ENCODE measurements at places on chromosomes 16 and 17.

DNA sequence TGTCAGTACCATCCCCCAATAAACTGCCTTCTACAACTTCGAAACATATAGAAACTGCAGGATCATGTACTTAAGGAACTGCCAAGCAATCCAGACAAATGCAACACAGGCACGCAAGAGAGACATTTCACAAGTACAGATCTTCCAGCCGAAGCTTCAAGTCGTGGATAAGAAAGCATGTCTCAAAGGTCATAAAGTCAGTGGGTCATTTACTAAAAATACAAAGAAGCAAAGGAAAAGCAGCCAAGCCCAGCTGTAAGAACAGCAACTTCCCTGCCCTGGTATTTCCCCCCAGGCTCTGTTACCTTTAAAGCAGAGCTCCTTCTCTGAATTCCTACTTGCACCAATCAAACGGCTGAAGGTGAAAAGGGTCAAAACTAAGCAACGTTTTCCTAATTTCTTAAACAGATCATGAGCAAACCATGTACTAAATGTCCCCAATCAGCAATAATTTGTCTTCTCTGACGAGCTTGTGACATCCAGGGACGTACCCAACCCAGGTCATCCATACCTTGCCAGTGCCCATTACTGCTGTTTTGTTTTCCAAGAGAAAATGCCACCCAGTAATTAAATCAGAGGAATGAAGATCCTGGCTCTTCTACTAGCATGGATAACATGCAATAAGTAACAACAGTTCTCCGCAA is 1.7 kb downstream of the AKTIP start:
- DNase-seq, result no peak

DNA sequence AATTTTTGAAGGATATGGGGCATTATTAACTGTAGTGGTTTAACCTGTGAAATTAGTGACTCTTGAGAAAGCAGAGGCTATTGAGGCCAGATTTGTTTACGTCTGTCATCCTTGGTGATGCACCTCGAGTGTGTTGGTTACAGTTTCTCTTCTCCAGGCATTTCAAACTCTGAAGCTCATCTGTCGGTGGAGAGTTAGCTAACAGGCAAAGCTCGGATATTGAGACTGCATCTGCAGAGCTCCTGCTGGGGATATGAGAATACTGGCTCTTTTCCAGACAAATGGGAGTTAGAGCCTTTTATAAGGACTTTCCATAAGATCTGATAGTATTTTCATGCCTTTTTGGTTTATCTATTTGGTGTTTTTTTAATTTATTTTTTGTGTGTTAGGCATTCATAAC is 6.7 kb downstream of the CLEC16A start:
- no peak for DNase-seq

- DNase-seq, result no peak
Observed at GRCh38 chr17:21251337-21252010, 1.7 kb downstream of the NATD1 start.

DNA sequence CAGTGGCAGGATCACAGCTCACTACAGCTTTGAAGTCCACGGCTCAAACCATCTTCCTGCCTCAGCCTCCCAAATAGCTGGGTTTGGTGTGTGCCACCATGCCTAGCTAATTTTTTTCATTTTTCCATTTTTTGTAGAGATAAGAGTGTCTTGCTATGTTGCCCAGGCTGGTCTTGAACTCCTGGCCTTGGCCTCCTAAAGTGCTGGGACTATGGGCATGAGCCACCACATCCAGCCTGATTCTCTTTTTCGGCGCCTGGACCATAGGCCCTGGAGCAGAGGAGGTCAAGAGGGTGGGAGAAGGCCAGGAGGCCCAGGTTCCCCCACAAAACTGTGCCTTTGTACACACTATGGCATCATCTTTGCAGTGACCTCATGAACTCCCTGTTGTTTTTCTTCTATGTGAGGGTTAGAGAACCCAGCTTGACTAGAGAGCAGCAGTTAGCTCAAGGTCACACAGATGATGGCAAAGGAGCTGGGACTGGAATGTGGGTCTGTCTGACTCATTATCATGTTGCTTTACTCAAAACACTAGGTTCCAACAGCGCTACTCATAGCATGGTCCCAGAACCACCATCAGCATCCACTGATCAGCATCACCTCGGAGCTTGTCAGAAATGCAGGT is 16.3 kb downstream of the SCN4A start:
- no peak for DNase-seq

GRCh38 chr16:4935241-4935855 is 1.6 kb downstream of the PPL start:
- no peak for DNase-seq
